Epithelial cell of proximal tubule (primary cell): ENCODE measurements at places on chromosomes 3 and 15.

DNA sequence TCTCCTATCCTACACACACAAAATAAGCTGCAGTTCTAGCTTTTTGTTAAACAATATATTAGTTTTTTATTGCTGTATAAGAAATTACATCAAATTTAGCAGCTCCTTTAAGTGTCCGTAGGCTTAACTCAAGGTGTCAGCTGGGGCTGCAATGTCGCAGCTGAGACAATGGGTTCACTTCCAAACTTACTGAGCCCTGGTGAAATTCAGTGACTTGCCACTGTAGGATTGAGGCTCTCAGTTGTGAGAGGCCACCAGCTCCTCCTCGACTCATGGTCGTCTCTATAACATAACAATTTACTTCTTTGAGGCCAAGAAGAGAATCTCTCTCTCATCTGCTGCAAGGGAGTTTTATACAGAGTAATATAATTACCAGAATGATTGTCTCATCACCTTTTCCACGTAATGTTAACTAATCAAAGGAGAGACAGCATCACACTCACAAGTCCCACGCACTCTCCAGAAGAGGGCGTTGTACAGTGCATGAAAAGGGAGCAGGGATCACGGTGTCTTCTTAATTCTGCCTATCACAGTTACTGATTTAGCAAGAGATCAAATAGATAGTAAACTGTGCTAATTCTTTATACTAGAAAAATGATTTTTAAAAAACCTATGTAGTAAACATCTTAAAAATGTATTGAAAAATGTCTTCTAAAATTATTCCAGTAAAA lies 735.6 kb upstream of the GBE1 start:
- DNase-seq = no peak

GRCh38 chr3:130374033-130374432 lies 28.6 kb downstream of the COL6A5 start:
- DNase-seq = no peak

- DNase-seq = no peak
Observed at GRCh38 chr3:188059351-188059750, 94.6 kb upstream of the LPP start.

DNA sequence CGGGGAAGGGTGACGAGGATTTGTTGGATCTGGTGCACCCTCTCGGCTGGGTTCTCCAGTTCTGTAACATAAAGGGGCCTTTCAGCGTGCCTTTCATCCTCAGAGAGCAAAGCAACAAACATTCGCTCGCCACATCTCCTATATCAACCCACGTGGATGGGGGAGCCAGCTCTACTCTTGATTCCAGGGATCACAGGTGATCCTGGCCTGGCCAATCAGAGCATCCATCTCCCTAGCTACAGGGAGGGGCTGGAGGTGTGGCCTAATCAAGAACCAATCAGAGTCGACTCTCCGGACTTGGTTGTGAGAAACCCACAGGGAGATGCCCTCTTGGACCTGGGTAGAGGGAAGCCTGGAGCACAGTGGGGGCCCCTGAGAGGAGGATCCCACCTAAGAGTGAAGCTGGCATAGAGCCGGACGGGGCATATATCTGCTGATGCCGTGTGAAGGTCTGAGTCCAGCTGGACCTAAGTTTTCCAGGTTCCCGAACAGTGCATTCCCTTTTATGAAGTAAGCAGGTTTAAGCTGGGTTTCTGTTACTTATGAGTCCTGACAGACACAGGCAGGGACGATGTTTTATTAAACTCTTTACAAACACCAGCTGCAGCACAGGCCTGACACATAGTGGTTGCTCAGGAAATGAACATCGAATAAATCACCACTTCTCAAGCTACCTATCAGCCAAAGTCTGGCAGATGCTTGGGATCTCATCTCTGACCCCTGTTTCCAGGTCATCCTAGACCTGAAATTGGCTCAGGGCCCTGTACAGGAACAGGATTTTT lies 50.7 kb upstream of the RAD18 start:
- DNase-seq = no peak

- peak; percentile 20 for DNase-seq
Observed at GRCh38 chr3:102733791-102734563, 299.2 kb downstream of the ZPLD1 start.

DNA sequence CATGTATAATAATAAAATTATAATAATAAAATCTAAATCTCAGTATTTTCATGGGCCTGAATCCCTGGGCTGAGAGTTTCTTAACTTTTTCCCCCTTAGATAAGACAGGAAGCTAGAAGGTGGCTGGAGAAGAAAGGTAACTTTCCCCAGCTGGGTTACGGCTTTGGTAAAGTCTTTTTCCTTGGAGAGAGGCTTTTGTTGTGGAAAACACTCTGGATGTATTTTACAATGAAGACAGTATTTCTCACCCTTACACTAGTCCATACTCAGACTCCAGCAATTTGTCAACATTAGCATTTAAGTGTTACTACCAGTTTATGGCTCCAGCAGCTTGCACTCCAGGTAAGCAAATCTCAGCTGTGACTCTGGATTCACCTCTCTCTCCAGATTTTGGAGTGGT lies 34.9 kb downstream of the APH1B start:
- DNase-seq = no peak

- DNase-seq = no peak
Observed at GRCh38 chr3:197355713-197356112, 57.3 kb upstream of the DLG1 start.

GRCh38 chr3:15180042-15180611 lies 25.9 kb upstream of the CAPN7 start:
- peak; percentile 7 for DNase-seq

- DNase-seq = peak; percentile 43
Observed at GRCh38 chr3:59480486-59480995, 430.7 kb upstream of the CFAP20DC start.

- no peak for DNase-seq
Observed at GRCh38 chr15:67365994-67366393, 111.4 kb downstream of the IQCH start.

GRCh38 chr15:87816811-87817210 lies 439.7 kb downstream of the NTRK3 start:
- peak; percentile 97 for DNase-seq

DNA sequence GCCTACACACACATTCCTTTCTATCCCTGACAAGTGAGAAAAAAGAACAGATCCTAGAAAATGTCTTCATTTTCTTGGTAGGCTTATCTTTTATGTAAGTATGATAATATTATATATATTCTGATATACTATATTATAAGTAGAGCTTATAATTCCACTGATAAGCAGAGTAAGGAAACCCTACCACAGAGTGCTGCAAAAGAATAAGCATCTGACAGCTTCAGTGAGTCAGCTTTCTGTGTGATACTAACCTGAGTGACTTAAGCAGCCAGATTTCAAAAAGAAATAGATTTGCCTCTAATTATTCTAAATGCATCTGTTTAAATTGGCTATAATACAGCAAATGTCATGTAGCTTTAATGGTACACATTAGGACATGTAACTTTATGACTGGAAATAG lies 656.0 kb downstream of the MCTP2 start:
- no peak for DNase-seq

GRCh38 chr15:31302029-31302657 lies 24.5 kb upstream of the KLF13 start:
- DNase-seq = no peak

GRCh38 chr3:52232279-52233107 lies 6.5 kb downstream of the TWF2 start:
- DNase-seq = no peak

DNA sequence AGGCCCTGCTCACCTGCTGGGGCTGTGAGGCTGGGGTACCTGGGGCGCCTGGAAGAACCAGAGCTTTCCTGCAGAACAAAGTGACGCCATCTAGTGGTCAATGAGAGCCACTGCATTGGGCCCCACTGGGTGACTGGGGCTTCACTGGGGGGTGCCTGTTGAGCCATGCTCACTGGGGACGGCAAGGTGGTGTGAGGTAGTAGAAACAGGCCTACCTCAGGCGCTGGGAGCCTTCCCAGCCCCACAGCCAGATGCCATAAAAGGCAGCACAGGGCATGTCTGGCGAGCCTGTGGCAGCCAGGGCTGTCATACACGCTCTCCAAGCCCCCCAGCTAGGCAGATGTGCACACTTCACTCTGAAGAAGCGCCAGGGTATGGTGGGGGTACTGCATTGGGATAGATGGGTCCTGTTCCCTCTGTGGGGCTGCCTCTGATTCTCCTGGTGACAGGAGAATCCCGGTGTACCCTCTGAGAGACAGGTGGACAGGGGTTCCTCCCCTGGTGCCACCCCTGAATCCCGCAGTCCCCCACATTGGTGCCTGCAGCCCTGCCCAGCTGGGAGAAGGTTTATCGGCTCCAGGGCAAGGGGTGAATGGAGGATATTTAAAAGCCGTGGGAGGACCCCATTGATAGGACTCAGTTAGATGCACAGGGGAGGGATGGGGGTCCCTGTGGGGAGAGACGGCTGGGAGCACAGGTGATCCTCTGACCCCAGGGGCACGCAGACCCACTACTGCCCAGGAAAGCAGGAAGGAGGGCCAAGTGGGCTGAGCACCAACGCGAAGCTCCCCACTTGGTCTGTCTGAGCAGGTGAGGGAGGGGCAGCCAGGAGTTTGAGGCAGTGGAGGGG lies 178.8 kb downstream of the NSMCE3 start:
- DNase-seq = no peak

GRCh38 chr3:41627477-41628087 lies 334.3 kb downstream of the ULK4 start:
- no peak for DNase-seq

DNA sequence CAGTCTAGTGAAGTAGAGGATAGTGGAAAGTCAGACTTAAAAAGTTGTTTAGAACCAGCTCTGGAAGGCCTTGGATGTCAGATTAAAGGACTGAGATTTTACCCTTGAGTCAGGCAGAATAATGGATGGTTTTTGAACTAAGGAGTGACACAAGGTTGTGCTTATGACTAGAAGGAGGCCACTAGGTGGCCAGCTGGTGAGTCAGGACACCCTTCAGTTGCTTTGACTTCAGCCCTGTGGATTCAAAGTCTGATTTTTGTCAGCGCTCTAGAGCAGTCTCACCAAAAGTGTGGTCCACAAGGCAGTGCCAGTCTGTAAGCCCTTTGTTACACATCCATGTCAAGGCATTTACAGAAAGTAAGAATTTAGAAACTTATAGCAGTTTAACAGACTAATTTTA lies 3.8 kb upstream of the GABPB1 start:
- DNase-seq = no peak

DNA sequence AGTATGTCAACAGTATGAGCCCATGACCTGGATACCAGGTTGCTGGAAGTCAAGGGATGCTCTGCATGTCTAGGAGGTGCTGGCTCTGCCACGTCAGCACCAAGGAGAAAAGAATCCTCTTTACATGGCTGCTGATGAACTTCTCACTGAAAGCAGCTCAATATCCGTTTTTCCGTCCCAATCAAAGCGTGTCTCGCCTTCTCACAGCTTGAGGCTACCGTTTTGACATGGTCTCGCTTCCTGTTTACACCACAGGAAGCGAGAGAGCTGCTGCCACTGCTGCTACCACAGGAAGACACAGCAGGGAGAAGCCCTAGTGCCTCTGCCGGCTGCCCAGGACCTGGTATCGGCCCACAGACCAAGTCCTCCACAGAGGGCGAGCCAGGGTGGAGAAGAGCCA lies 27.3 kb downstream of the STARD5 start:
- DNase-seq = no peak

GRCh38 chr3:35484929-35485530 lies 154.3 kb upstream of the ARPP21 start:
- DNase-seq = peak; percentile 18

DNA sequence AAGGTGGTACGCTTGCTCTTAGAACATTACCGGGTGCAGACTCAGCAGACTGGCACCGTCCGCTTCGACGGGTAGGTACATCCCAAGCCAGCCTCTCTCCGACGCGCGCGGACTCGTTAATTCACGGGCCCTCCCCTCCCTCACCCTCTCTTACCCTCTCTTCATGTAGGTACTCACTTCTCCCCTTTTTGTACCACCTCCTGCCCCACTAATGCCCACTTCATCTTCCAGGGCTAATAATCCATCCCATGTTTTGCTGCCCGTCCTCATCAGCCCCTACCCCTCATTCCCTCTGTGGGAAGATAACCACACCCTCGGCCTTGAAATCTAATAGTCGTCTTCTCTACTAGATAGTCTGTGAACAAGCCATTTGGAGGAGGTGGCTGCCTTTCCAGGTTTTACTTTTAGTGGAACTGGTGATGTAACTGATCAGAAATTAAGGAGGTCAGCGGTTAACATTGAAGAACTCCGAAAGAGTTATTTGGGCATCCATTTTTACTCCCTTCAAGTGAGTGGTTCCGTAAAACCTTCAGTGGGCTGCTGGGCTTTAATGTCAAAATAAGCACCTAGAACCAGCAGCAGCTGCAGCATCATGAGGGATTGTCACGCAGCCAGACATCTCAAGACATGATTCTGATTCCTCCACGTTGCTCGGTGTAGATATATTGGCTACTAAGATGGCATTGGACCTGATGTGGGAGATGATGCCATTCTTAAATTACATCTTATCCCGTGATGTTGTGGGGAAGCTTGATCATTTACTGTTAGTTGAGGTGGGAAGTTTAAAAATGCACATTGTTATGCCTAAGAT lies 1.3 kb downstream of the FEM1B start:
- no peak for DNase-seq

DNA sequence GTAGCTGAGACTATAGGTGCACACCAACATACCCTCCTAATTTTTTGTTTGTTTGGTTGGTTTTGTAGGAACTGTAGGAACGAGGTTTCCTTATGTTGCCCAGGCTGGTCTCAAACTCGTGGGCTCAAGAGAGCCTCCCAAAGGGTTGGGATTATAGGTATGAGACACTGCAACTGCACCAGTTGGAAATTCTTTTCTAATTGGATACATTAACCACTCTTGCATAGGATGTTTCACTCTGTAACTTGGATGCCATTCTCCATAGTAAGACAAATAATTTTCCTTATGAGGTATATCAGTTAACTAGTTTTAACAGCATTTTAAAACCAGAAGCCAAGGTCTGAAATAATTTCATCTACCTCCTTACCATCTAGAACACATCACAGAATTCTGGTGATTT lies 6.7 kb upstream of the ALCAM start:
- DNase-seq = no peak

DNA sequence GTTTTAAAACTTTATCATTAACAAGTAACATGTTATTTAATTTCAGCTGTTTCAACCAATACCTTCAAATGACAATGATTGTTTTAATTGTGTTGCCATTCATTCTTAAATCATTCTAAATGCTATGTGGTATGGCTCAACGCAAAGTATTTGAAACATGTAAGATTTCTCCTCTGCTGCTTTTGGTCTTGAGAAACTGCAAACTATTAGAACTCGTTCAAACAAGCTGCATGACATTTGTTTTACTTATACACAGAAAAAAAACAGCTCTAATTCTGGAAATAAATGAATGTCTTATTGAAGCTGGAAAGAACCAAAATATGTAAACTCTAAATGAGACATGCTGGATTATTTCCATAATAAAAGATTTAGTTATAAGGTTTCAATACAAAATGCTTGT lies 29.3 kb downstream of the FBN1 start:
- DNase-seq = no peak
